ENCODE measurements at places on chromosomes 3 and 15.

DNA sequence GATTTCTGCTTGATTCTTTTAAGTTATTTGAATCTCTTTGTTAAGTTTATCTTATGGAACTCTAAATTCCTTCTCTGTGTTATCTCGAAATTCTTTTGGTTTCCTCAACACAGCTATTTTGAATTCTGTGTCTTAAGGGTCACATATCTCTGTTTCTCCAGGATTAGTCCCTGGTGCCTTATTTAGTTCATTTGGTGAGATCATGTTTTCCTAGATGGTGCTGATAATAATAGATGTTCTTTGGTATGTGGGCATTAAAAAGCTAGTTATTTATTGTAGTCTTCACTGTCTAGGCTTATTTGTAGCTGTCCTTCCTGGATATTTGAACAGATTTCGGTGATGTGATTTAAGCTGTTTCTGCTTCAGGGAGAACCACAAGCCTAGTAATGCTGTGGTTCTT, 615.6 kb upstream of the NECTIN3 start:
- DNase-seq, result no peak

GRCh38 chr3:43862992-43863805, 172.5 kb downstream of the ABHD5 start:
- no peak for DNase-seq

GRCh38 chr15:92043283-92043682, 189.8 kb downstream of the SLCO3A1 start:
- no peak for DNase-seq

- peak; percentile 3 for DNase-seq
These were observed 61.4 kb upstream of the IMPG2 start for GRCh38 chr3:101381809-101382208.

- no peak for DNase-seq
These were observed 16.2 kb downstream of the TERC start for GRCh38 chr3:169748670-169749069.

All from GDM1 (cell line).